ELR (cell line): ENCODE measurements at places on chromosomes 11 and 22.

DNA sequence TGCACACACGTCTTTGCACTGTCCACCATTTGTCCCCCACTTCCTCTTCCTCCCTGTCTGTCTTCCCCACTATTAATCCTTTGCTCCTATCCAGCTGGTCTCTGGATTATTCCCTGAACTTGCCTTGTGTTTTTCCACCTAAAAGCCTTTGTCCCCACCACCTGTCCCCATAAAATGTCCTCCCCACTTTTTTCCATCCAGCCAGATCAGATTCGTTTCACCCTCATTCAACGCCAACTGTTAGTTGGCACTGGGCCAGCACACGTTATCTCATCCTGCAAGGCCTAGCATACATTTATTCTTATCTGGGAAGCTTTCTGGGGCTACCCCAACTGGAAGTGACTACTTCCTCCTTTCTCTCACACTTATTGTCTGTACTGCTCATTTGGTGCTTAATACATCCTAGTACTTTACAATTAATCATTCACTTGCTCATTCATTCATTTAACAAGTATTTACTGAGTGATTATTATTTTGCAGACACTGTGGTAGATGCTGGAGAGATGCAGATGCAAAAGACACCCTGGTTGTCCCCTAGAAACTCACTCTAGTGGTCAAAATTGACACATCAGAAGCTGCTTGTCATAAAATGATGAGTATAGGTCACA, 96.2 kb downstream of the RASSF10 start:
- DNase-seq, result no peak

DNA sequence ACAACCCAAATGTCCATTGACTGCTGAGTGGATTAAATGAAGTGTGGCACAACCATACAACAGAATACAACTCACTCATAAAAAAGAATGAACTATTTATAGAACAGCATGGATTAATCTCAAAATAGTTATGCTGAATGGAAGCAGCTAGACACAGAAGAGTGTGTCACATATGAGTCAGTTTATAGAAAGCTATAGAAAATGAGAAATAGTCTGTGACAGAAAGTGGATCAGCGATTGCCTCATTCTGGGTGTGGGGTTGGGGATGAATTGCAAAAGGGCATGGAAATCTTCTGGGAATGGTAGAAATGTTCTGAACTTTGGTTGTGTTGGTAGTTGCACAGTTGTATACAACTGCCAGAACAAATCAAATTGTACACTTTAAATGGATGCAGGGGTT, 37.4 kb downstream of the PRR5L start:
- DNase-seq, result peak; percentile 73

- no peak for DNase-seq
These were observed 17.0 kb downstream of the IL17REL start for GRCh38 chr22:49995361-49996118.

- no peak for DNase-seq
These were observed 8.5 kb downstream of the DRD4 start for GRCh38 chr11:645536-645935.

DNA sequence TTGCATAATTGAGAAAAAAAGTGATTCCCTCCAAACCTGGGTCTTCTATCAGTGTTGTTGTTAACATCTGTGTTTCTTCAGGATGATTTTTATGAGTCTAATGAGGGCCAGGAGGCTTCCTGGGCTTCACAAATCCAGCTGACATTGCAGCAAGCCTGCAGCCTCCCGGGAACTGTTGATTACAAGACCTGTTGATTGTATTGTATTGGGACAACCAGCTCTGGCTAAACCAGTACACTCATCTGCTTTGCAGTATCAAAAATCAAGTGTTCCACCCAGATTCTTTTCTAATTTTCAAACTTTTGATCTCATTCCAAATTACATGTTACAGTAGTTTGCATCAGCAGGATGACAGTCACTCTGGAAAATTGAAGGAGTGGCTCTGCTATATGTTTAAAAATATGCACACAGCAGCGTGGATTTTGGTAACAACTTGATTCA, 16.1 kb upstream of the PRSS23 start:
- DNase-seq, result peak; percentile 35

DNA sequence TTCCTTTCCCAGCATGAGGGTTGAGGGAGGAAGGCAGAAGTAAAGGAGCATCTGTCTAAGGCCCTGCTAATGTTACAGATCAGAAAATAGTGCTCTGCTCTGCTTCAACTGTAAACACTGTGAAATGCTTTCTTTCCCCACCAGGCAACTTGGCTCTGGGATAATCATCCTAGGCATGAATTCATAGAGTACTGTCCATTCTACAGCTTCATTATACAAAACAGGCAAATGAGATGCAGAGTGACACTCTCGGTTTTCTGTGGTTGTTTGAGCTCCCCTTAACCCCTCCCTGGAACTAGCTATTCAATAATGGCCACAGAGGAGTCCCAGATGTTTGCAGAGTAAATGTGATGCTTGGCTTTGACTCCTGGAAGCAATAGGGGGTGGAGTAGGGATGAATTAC, 184.3 kb upstream of the CTSC start:
- no peak for DNase-seq

GRCh38 chr22:48856308-48856615, 971.4 kb downstream of the BRD1 start:
- DNase-seq, result no peak

DNA sequence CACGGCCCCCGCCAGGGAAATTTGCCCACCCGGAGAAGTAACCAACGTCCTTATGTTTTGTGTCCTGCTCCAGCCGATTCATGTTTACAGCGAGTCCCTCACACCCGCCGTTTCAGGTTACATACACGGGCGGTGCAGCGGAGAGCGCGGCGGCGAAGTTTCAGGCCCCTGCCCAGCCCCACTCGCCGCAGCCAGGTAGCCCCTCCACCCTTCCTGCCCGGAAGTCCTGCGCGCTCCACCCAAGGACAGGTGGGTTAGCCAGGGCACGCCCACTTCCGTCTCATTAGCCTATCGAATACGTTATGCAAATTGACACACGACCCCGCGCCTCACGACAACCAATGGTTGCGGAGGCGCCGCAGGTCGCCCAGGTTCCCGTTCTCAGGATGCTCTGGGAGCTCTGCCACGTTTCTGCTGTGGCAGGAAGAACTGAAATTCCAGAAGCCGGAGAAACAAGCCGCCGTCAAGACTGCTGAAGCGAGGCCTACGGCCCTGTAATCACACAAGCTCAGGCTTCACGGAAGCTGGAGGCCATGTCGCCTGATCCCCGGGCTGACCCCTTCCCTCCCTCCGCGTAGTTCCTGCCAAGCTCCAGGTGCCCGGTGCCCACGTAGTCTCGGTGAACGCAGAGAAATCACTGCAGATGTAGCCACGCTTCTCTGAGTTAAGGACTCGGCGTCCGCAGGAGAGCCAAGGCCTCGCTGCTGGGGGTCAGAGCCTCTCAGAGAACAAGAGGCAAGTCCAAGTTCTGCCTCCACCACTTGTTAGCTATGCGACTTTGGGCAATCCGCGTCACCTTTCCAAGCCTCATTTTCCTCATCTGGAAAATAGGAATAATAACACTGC, 22.4 kb upstream of the MYH9 start:
- DNase-seq, result no peak

GRCh38 chr22:50737728-50738648, at the start of gene ACR:
ACR (plus strand) TSS chr22:50738204; CDS start chr22:50738236, 32 bp downstream.
- DNase-seq, result no peak

GRCh38 chr22:20024225-20024624, 3.3 kb downstream of the TANGO2 start:
- no peak for DNase-seq

GRCh38 chr11:17293311-17293710, 16.8 kb downstream of the NUCB2 start:
- DNase-seq, result no peak

- peak; percentile 97 for DNase-seq
These were observed 13.6 kb downstream of the BCL9L start for GRCh38 chr11:118911880-118912741.

DNA sequence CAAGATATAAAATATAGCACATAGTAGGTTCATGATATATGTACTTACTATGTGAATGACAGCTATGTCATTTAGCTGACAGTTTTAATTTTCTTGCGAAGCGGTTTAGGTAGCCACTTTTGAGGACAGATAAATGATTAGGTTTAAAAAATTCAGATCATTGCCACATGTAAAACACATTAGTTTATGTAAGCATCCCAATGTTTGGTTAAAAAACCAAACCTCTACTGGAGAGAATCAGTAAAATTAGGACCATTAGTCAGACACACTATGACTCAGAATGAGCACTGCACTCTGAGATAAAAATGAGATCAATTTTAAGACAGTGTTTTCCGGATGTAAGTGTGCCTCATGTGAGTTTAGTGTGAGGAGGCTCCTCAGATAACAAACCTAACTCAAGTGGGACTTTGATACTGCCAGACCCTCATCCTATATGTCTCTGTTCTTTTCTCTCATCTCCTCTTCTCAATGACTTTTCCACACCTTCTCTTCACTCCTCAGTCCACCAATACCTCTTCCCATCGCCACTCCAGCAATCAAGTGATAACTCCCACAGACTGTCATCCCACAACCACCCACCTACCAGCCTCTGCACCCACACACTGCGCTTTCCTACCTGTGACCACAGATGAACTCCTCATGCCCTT, 6.8 kb upstream of the OR2AT4 start:
- peak; percentile 85 for DNase-seq

GRCh38 chr22:35539910-35540594, 579 bp upstream of the RASD2 start:
- peak; percentile 63 for DNase-seq

DNA sequence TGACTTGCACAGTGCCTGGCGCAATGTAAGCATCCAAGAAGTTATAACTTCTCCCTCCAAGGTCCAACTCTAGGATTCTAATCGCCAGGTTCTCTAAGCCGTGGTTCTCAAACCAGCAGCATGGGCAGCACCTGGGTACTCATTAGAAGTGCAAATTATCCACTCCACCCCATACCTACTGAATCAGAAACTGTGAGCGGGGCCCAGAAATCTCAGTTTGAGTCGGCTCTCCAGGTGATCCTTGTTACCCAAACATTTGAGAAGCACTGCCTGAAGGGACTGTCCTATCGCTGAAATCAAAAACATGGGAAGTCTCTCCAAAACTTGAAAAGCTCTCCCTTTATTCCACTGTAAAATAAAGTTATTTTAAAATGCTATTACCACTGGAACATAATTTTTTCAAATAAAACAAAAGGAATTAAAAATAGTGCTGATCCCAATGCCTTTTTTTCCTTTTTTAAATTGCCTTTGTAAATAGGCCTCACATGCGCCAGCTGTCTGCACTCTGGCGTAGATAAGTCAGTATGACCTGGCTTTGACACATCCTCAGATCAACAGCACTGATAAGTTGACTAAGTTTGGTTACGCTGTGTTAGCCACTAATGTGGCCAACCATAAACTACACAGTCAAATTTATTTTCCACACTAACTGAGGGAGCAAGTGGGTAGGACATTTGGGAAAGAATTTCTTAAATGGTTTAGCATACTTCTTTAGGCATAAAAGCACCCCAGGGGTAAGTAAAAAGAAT, 8.4 kb upstream of the CTR9 start:
- DNase-seq, result peak; percentile 92

DNA sequence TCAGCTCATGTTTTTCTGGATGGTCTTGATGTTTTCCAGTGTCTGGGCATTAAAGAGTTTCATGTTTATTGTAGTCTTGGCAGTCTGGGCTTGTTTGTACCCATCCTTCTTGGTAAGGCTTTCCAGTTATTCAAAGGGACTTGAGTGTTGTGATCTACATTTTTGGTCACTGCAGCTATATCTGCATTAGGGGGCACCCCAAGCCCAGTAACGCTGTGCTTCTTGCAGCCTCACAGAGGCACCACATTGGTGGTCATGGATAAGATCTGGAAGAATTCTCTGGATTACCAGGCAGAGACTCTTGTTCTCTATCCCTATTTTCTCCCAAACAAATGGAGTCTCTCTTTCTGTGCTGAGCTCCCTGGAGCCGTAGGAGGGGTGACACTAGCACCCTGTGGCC, 451.5 kb upstream of the FAT3 start:
- DNase-seq, result no peak

- peak; percentile 3 for DNase-seq
These were observed at the start of gene SCGB2A2 for GRCh38 chr11:62269654-62270278. SCGB2A2 (plus strand) TSS chr11:62270158; CDS start chr11:62270217, 59 bp downstream.

GRCh38 chr22:40714499-40715337, 35.4 kb downstream of the MCHR1 start:
- peak; percentile 35 for DNase-seq

DNA sequence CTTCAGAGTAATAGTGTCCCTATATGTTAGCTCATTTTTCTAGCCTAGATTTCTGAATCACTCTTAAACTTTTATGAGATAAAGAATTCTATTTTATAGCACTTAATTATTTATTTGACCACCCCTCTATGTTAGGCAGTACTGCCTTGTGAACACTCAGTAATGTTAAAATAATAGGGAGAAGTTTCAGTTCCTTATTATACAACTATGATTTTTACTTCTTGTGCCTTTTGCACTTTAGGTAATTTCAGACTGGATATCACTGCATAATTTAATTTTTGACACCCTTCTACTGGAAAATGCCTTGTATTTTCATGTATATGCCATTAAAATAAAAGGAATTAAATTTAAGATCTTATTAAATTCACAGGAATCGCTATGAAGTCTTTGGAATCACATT, 3.1 kb downstream of the BCO2 start:
- no peak for DNase-seq

GRCh38 chr11:119028346-119029068, 2.2 kb downstream of the SLC37A4 start:
- no peak for DNase-seq

- DNase-seq, result no peak
These were observed 41.4 kb upstream of the ZBED5 start for GRCh38 chr11:10899121-10899830.

GRCh38 chr11:64239662-64240434, 1.0 kb upstream of the FKBP2 start:
- DNase-seq, result no peak

- DNase-seq, result peak; percentile 69
These were observed 111.2 kb upstream of the THY1 start for GRCh38 chr11:119533921-119534736.

GRCh38 chr11:11142430-11142829, 210.6 kb downstream of the CSNK2A3 start:
- DNase-seq, result no peak

GRCh38 chr22:32746732-32747131, 54.8 kb upstream of the TIMP3 start:
- no peak for DNase-seq

GRCh38 chr11:105229257-105229656, 89.7 kb upstream of the CARD18 start:
- DNase-seq, result no peak

DNA sequence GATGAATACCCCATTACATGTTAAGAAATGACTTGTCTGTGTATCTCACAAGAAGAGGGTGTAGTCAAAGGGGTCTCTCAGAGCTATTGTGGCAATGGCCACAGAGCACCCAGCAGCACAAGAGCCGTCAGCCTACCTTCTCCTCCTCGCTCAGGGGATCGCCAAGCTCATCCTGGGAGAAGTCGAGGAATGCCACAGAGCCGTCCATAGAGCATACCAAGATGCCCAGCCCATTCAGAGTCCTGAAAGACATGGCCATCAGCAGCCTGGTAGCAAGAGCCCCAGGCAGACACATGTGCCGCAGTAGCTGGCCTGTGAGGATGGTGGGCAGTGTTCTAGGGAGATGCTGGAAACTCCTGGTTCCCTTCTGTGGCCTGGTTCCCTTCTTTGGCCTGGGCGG, 44.0 kb downstream of the HIRA start:
- no peak for DNase-seq
